Effector CD8-positive, alpha-beta T cell (primary cell): ENCODE measurements at places on chromosomes 4 and X.

GRCh38 chrX:132491191-132491590 lies 2.4 kb upstream of the MBNL3 start:
- no peak for DNase-seq

- no peak for DNase-seq
Observed at GRCh38 chr4:155012469-155012868, 196.0 kb upstream of the NPY2R start.

GRCh38 chrX:15877380-15877779 lies 22.8 kb upstream of the AP1S2 start:
- DNase-seq = no peak

- no peak for DNase-seq
Observed at GRCh38 chrX:128634754-128635153, 582.6 kb upstream of the ACTRT1 start.

DNA sequence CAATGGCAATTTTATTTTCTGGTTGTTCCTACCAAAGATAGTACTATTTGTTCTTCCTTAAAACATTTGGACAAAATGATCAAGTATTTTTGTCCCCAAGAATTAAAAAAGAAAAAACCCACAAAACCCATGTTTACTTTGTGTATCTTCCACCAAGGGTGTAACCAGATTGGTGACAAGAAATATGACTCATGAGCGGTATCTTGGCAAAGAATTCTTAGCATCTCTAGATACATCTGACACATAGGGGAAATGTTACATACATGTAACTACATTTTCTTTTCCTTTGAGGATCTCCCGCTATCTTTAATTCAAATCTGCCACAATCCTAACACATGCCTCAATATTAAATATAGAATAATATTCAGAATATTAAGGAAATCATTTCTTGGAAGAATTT lies 78.7 kb downstream of the WDFY3 start:
- no peak for DNase-seq
